ENCODE measurements at places on chromosomes 3 and 15.
A peak's percentile ranks its signal among the peaks of the same experiment; 100 is the strongest.

DNA sequence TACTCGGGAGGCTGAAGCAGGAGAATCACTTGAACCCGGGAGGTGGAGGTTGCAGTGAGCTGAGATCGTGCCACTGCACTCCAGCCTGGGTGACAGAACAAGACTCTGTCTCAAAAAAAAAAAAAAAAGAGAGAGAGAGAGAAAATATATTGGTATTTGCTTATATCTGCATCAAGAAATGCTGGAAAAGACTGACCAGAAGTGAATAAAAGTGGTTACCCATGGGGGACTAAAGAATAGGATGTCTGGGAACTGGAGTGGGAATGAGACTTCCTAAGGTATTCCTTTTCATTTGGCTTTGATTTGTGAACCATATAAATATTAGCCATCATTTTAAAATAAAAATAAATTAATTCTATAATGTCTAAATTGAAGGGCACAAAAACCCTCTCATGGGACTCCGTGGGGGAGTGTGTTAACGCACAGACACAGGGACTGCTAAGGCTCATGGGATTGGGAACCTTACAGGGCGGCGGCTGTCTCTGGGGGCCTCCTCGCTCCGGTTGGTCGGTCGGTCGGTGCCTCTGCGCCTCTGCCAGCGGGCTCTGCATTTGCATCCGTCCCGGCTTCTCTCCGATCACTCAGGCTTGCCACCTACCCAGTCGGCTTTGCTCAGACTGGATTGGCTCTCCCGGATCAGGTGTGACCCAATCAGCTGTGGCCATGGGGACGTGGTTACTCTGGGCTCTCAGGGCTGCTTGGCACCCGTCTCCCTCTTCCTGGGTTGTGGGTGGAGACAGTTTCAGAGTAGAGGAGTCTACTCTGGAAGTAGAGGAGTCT is 12.7 kb upstream of the TSPAN3 start:
- peak; percentile 59 for DNase-seq

- no peak for DNase-seq
Measured at GRCh38 chr15:61047783-61048182, 181.3 kb downstream of the RORA start.

GRCh38 chr15:62866366-62866765 is 176.2 kb upstream of the TPM1 start:
- no peak for DNase-seq

DNA sequence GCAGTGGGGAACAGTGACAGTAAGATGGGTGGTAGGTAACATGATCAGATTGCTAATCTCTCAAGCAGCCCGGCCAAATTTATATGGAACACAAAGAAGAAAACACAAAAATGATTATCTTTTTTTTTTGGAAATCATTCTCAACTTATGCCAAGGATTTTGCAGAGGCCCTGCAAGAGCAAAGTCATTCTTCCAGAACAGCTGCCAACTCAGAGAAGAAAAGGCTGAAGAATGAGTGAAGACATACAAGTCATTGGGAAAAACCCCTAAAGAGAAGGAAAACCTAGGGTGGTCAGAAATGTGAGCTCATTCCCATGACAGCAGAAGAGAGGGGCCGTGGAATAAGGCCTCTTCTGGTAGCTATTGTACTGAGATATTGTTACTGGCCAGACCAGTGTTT is 246.7 kb downstream of the SHOX2 start:
- DNase-seq = no peak

- DNase-seq = no peak
Measured at GRCh38 chr3:109679664-109680063, 342.3 kb upstream of the DPPA4 start.

GRCh38 chr3:129195731-129196256 is 12.1 kb upstream of the CNBP start:
- peak; percentile 82 for DNase-seq

- no peak for DNase-seq
Measured at GRCh38 chr3:162760789-162761188, 1264.2 kb downstream of the OTOL1 start.

GRCh38 chr3:57004229-57004628 is 56.2 kb upstream of the SPATA12 start:
- no peak for DNase-seq

DNA sequence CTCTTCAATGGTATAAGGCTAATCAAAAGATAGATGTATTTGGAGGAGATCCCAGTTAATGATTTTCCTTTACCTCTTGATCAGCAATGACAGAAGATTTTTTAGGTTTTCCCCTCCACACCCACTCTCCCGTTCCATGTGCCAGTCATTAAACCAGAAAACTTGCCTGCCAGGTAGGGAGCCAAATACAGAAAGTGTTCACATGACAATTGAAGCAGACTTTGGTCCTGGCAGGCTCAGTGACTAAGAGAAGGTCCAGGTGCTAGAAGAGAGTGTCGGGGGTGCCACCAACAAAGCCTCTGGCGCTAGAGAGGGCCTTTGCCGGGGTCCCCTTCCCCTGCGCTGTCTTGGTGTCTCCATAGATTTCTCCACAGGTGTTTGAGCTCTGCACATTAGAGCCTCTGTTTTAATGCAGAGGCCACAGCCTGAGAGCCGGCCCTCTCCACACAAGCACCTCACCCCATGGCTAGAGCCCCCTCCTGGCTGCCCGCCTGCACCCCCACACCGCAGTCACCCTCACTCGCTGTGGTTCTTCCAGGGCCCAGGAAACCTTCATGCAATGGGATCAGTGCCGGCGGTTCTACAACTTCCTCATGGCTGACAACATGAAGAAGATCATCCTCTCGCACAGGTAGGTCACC is 36.4 kb downstream of the RLBP1 start:
- DNase-seq = peak; percentile 32

GRCh38 chr3:176787506-176787905 is 409.8 kb downstream of the TBL1XR1 start:
- DNase-seq = no peak

GRCh38 chr3:10722911-10723310 is 93.1 kb upstream of the SLC6A11 start:
- DNase-seq = no peak

DNA sequence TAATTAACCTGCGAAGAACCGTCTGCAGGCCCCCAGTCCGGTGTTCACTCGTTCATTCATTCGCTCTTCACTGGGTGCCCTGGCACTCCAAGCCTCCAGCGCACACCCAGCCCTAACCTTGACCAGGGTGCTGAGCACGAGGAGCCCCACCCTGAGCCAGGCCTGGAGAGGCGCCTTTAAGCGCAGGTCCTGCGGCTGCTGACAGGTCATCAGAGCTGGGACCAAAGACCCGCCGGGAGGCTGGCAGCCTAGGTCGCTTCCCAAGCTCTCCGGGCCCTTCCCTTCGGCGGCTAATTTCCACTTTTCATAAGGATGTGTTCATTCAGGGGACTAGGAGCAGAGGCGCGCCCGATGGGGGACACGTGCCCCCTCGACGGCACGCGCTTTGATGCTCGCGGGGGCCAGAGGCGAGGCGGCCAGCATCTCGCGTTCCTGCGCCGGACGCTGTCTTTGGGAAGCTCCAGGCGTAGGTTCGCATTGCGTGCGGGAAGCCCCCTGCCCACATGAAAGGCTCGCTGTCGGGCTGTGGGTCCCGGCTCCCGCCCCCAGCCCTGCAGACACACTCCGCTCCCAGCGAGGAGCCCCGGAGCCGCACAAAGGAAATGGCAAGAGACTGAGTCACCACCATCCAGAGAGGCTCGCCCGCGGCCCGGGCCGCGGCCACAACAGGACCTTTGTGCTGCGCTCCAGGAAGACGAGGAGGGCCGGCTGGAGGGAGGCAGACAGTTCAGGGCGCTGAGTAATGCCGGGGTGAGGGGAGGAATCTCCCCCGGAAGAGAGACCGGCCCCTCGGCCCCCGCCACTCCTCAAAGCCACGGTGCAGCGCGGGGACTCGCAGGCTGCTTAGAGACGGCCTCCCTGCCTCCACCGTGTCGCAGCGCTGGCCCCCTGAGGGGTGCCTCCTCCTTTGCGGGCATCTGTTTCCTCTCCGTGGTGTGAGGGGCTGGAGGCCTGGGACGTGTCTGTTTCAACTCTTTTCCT is 266.4 kb upstream of the HES1 start:
- no peak for DNase-seq

- DNase-seq = peak; percentile 50
Measured at GRCh38 chr3:64685331-64685799, 2.4 kb downstream of the ADAMTS9 start.

GRCh38 chr3:110743202-110743601 is 328.4 kb upstream of the NECTIN3 start:
- no peak for DNase-seq

- no peak for DNase-seq
Measured at GRCh38 chr3:109687626-109688025, 350.3 kb upstream of the DPPA4 start.

GRCh38 chr15:66833371-66833770 is 131.3 kb downstream of the SMAD6 start:
- no peak for DNase-seq

- no peak for DNase-seq
Measured at GRCh38 chr15:74319596-74320351, 47.7 kb downstream of the CYP11A1 start.

- no peak for DNase-seq
Measured at GRCh38 chr3:167808910-167809309, 73.4 kb downstream of the SERPINI1 start.

DNA sequence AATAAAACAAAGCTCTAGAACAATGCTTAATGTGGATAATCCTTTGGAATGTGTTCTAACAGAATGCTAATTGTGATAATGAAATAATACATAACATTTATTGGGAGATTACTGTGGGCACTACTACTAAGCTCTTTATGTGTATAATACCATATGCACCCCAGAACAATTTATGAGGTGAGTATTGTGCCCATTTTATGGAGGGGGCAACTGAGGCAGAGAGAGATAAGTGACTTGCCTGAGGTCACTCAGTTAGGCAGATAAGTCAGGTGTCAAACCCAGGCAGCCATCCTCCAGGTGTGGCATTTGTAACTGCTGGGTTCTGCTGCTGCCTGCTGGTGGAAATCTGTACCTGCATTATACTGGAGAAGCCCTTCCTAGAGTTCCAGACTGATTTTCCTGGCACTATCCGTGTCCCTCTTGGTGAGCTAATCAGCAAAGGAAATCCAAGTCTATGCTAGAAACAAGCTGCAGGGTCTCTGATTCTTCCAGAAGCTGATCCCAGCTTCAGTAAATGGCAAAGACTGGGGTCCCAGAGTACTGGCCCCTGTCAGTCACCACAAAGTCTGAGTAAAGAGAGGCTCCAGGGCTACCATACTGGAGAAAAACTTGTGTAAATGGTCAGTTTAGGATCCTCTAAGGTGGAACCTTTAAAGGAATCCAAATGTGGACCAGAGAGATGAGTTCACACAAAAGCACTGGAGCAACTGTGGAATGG is 22.6 kb upstream of the RBP1 start:
- peak; percentile 45 for DNase-seq

DNA sequence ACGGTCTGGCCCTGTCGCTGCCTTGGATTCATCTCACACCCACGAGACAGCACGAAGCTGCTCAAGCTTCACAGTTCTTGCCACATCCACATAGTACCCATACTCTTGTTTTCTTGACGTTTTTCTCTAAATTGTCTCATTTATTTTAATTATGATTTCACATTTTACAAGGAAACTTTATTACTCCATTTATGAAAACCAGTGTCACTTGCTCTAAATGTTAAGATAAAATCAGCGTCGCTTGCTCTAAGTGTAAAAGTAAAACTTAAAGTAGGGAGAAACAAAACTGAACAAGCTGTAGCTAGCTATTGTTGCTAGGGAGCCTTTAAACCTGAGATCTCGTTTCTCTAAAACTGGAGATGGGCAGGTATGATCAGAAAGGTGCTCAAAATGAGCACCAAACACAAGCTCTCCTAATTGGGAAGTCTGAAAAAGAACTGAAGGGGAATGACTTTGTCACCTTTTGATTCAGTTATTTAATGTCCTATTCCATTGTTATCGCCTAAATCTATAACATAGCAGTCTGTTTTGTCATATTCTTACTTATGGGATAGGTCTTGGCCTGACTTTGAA is 680 bp downstream of the IFT122 start:
- no peak for DNase-seq

DNA sequence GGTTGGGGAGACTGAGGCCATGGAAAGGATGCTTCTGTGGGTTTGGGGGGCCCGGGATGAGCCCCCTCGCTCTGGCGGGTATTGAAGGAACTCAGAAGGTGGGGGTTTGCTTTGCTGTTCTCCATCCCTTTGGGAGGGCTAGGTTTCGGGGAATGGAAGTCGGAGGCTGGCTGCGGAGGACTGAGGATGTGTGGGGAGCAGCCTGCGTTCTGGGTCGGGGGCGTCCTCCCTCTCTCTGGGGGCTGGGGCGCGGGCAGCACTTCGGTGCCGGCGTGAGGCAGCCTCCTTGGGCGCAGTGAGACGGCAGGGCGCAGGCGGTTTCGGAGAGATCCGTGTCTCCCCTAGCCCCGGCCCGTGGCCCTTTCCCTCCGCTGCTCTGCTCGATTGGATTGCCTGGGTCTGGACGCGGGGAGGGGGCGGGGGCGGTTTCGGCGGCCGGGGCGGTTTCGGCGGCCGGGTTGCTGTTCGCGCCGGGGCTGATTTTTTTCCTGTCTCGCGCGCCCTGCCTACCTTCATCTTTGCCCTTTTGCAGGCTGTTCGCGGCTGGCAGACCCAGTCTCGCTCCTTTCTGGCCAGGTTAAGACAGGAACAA is 1.4 kb downstream of the PTPRG start:
- DNase-seq = peak; percentile 65
